SW 1271 (cell line): ENCODE measurements at places on chromosomes 16 and 17.

GRCh38 chr17:3683054-3683511 is 12.9 kb downstream of the P2RX5 start:
- peak; percentile 35 for DNase-seq

GRCh38 chr17:48729335-48730239 is 1.0 kb upstream of the HOXB13 start:
- no peak for DNase-seq

GRCh38 chr16:73792199-73793020 is 504.2 kb upstream of the PSMD7 start:
- no peak for DNase-seq

- DNase-seq, result no peak
Measured at GRCh38 chr17:60729854-60730253, 52.2 kb downstream of the BCAS3 start.

DNA sequence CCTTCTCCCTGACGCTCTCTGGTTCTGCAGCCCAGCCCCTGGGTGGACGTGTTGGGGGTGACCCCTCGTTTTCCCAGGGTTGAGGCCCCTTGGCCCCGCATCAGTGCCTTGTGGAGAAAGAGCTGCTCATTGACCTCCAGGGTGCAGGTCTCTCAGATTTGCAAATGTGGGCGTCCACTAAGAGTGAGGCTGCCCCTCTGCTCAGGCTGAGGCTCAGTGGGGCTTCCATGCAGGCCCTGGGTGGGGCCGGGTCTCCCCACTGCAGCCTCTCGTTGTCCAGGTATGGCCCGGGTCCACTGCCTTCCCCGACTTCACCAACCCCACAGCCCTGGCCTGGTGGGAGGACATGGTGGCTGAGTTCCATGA is 9.0 kb downstream of the GAA start:
- DNase-seq, result no peak

GRCh38 chr17:39210093-39210434 is 10.0 kb downstream of the RPL19 start:
- DNase-seq, result no peak

DNA sequence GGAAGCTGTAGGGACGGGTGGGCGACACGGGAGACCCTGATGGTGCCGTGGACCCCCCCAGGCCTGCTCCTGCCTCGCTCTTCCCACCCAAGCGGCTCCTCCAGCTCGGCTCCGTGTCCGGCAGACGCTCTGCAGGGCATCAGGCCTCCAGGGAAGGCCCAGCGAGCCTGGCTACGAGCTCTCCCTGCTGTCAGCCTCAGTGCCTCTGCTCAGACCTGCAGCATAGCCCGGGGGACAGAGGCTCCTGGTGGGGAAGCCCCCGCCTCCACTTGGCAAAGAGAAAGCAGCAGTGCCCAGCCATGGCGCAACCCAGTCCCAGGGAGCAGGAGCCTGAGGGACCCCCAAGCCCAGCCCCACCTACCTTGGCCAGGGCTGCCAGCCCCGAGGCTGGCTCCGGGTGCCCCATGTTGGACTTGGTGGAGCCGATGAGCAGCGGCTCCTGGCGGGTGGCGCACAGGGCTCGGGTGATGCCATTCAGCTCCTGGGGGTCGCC is 5.9 kb downstream of the FASN start:
- no peak for DNase-seq

DNA sequence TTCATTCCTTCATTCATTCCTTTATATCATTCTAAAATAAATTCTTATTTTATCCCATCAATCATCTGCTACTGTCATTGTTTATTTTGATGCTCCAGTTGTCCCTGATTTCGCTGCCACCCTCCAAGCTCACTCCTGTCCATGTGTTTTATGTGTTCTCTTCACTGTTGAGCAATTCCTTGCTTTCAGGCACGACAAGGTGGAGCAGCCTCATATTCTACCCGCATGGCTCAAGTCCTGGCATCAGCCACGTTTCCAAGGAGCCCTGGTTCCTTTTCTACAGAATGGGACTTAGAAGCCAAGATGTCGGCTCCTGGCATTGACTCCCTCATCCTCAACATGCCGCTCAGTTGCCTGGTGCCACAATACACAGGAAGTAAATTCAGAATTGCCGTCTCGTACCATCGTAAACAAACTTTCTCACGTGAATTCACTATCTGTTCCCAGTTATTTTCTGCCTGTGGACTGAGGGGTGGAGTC is 139.0 kb downstream of the RPTOR start:
- DNase-seq, result no peak
